Cardiac septum (tissue), 1 donor: ENCODE measurements at places on chromosomes 12 and 14. TPM values are rescaled to one million over a fixed set of nuclear protein-coding genes. Genes with fewer than 3 reads are reported as not detected.

GRCh38 chr12:123043536-123044001, 63.1 kb downstream of the ARL6IP4 start:
- DNase-seq = peak; percentile 87

- DNase-seq = no peak
Observed at GRCh38 chr14:94337274-94337673, 14.1 kb upstream of the SERPINA6 start.

DNA sequence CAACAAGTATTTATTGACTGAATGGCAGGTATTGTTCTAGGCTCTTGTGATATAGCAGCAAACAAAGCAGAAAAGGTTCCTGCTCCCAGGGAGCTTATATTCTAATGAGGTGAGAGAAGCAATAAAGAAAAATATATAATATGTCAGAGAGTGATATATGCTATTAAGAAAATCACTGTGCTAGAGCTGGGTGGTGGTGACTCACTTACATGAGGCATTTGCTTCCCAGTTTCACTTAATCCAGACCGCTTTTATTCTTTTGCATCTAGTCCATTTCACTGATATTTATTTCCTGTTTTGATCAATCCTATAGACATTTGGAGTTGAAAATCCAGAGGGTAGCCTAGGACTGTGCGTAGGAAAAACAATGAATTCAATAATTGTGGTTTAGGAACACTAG, 17.5 kb downstream of the TRHDE start:
- DNase-seq = no peak

- DNase-seq = no peak
Observed at GRCh38 chr14:69037790-69038454, 58.8 kb upstream of the ACTN1 start.

GRCh38 chr12:110548678-110549077, 34.4 kb downstream of the PPTC7 start:
- DNase-seq = no peak

Gene TAS2R9
- not detected for total RNA-seq

DNA sequence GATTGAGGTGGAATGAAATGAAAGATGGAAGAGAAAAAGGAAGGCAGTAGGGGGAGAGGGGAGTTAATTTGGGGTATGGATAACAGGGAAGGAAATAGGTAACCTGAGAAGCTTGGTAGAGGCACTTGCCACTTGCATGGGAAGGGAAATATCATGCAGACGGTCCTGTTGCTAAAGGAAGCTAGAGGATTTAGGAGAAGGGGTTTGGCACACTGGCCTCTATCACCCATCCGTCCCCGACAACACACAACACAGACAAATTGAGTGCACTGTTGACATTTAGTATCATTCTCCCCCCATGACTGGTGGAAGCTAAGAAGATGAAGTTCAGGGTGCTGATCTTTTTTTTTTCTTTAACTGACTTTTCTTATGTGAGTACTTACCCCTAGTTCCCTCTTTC, 2.0 kb downstream of the OR10AD1 start:
- no peak for DNase-seq

- DNase-seq = no peak
Observed at GRCh38 chr12:116164250-116165035, 113.0 kb downstream of the MED13L start.

DNA sequence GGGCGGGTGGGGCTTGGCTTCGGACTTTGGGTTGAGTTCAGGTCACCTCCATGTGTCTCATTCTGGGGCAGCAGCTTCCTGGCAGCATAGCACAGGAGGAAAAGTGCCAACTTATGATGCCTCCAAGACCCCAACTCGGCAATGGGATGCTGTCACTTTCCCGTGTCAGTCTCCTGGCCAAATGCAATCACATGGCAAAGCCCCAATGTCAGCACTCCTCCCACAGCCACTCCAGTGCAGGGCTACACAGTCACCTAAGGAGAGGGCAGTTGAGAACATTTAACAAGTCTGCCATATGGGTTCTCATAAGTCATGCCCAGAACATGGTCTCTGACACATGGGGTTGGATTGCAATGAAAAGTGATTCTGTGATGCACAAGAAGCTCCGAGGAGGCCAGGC, 26.7 kb downstream of the ELK3 start:
- DNase-seq = no peak

GRCh38 chr12:30308010-30308717, 387.5 kb downstream of the IPO8 start:
- DNase-seq = no peak

Gene SSTR1
- 0.59 TPM for total RNA-seq

- DNase-seq = peak; percentile 86
Observed at GRCh38 chr12:6167327-6168280, 32.6 kb upstream of the CD9 start.

GRCh38 chr12:54051874-54052437, 1.7 kb upstream of the HOXC4 start:
- no peak for DNase-seq

GRCh38 chr12:31496257-31496656, 94.7 kb downstream of the DENND5B start:
- DNase-seq = no peak

DNA sequence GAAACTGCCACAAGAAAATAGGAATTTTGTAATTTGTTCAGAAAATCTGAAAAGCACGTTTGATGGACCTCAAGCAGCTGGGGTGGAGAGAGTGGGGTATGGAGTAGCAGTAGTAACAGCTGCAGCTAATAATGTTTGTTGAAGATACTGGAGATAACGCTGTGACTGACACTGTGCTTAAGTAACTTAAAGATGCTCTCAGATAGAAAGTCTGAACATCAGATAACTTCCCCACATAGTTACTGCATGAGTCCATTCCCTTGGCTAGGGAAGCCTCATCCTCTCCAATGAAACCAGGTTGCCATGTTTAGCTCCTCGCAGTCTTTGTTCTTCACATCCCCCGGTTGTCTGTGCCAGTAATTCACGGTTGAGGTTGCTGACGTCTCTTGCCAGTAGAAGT, 24.9 kb downstream of the RMST start:
- no peak for DNase-seq

GRCh38 chr14:100320157-100320856, 2.8 kb upstream of the SLC25A47 start:
- DNase-seq = no peak

DNA sequence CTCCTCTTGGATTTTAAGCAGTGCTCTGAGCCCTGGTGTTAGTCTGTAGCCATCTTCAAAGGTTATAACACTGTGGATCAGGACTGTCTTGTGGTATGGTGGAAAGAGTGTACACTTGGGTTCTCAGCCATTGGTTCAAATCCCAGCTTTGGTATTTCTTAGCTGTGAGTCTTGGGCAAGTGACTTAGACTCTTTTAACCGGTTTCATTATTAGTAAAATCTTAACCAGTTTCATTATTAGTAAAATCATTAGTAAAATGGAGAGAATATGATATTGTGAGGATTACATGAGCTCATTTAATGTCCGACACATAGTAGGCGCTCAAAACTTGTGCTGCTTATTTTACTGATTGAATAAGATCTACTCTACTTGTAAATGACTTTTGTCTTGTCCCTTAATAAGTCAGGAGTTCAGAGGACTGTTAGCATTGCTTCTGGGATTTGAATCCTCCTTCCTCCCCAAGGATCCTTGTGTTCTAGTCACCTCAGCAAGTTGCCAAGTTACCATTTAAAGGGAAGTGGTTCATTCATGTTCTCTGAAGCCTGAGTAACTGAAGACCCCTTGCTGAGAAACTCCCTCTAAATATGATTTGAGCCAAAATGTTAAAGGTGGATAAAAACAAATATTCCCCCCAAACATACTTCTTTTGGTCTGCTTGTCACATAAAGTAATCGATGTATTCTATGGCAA, 12.4 kb downstream of the TTLL5 start:
- DNase-seq = no peak

Gene OTX2
- not detected for total RNA-seq

DNA sequence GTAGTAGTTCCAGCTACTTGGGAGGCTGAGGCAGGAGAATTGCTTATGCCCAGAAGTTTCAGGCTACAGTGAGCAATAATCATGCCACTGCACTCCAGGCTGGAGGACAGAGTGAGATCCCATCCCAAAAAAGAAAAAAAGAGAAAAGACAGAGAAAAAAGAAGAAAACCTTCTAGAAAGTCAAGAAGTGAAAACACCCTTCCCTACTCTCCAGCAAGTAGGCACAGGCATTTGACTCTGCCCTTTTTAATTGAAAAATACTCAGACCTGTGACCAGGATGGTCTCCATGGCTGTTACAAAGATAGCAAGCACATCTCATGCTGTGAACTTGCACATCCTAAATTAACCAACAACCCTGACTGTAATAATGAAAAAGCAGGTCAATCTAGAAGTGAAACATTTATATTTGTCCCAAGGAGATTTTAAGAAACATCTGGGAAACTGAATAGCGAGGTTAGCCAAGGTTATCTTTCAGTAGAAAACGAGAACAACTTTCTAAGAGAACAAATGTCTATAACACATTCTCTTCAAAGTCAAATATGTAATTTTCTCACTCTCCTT, 2.0 kb downstream of the TMTC1 start:
- DNase-seq = no peak

DNA sequence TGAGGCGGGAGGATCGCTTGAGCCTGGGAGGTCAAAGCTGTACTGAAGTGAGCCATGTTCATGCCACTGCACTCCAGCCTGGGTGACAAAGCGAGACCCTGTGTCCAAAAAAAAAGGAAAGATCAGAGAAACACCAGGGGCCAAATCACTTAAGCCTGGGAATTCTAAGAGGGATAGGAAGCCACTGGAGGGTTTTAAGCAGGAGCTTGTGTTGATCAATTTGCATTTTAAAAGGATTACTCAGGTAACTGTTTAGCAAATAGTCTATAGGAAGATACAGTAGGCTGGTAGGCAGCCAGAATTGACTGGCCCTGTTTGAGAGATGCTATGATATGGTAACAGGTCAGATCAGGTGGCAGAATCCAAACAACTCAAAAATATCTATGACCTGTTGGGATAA, 162.7 kb downstream of the SPTSSA start:
- DNase-seq = no peak

- no peak for DNase-seq
Observed at GRCh38 chr12:91094032-91094662, 17.1 kb downstream of the LUM start.

- DNase-seq = no peak
Observed at GRCh38 chr12:113064395-113065125, 8.0 kb downstream of the DTX1 start.

- no peak for DNase-seq
Observed at GRCh38 chr14:99436247-99437180, 44.1 kb downstream of the SETD3 start.

GRCh38 chr12:124207617-124208016, 87.3 kb upstream of the RFLNA start:
- no peak for DNase-seq

GRCh38 chr12:114669401-114670290, 14.3 kb downstream of the TBX3 start:
- no peak for DNase-seq

DNA sequence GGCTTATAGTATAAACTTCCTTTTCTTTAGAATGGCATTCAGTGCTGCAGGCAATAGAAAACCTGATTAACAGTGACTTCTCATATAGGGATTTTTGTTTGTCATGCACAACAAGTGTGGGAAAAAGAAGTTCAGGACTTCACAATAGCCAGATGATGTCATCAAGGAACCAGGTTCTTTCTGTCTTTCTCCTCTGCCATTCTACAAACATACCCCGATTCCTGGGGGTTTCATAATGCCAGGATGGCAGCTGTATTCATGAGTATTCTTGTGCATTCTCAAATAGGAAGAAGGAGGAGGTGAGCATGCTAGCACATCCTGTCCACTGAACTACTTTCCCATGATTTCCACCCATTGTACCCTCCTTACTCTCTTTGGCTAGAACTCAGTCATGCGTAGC, 182.7 kb upstream of the EEA1 start:
- no peak for DNase-seq

Gene FKBP3
- 81.4 TPM for total RNA-seq

DNA sequence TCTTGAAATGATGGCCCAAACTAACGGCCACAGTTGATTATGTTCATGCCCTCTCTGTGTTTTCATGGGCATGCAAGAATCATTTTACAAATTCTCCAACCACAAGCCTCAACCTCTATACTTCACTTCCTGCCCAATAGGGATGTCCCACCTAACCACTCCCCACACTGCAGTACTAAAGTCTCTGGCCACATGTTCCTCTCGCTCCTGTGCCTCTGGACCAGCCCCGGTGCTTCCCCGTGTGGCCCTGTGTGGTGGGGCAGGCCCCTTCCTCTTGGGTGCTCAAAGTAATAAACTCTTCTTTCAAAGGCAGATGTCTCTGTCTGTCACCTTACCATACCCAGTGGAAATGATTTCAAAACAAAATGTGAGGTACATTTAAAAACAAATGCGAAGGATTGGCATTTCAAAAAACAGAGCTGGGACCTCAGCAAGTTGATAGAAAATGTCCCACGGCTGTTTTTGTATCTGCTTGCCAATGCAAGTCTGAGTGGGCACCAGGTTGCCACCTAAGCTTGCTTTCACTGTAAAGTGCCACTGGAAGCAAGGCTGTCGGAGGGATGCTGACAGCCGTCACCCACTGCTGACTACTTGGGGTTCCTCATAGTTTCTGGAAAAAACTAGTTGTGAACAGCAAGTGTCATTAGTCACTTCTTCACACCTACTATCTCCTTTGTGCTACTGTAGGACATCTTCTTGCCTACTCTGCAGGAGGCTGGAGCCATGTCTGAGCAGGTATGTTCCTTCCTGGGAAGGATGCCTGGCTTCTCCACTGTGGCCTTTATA, 8.2 kb upstream of the SERPINA11 start:
- DNase-seq = no peak

DNA sequence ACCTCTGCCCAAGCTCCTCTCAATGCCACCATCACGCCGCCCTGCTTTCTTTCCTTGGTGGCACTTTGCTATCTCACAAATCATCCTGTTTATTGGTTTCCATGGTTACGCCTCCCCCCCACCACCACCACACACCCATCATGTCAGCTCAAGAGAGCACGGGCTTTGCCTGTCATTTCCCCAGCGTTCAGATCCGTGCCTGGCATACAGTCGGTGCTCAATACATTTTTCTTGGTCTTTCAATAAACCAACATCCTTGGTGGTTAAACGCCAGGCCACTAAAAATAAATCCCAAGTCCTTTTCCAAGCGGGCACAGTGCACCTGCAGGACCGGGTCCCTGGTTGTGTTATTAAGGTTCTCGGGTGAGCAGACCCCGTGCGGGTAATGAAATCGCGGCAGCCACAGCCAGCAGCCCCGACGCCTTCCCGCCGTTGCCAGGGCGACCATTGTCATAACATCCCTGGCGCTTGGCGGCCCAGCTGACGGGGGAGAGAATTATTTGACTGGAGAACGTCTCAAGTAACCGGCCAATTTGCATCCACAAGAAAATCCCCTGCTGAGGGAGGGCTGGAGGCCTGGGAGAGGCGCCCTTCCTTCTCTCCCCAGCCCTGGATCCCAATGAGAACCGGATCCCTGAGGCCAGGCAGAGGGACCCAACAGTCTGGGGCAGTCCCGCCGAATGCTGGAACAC, 92.9 kb downstream of the KSR2 start:
- DNase-seq = no peak

Gene ADCY6
- total RNA-seq = 195 TPM

Gene CPNE6
- total RNA-seq = 1.4 TPM

DNA sequence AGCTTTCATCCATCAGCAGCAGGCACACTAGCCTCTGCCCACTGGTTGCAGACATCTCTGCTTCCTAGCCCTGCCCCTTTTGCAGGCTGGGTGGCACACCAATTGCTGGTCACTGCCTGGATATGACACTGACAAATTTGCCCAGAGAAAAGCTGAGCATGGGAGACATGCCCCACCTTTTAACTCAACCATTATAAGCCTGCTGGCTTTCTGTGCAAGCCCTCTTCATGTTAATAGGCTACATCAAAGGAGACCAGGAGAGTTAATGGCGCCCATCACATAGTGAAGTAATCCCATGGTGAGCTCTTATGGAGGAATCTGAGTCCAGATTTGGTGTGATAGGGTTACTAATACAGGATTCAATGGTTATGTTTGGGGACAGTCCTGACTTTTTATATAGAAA, 139.2 kb downstream of the KICS2 start:
- DNase-seq = no peak

Gene DTX1
- 2.6 TPM for total RNA-seq

Gene POU6F1
- 9.1 TPM for total RNA-seq

Gene PZP
- 0.46 TPM for total RNA-seq
